Right atrium auricular region (tissue), 2 donors: ENCODE measurements at places on chromosomes 2 and 18. TPM values are rescaled to one million over a fixed set of nuclear protein-coding genes. Genes with fewer than 3 reads are reported as not detected.

GRCh38 chr2:110948027-110948674, 172.6 kb upstream of the BCL2L11 start:
- DNase-seq: no peak

DNA sequence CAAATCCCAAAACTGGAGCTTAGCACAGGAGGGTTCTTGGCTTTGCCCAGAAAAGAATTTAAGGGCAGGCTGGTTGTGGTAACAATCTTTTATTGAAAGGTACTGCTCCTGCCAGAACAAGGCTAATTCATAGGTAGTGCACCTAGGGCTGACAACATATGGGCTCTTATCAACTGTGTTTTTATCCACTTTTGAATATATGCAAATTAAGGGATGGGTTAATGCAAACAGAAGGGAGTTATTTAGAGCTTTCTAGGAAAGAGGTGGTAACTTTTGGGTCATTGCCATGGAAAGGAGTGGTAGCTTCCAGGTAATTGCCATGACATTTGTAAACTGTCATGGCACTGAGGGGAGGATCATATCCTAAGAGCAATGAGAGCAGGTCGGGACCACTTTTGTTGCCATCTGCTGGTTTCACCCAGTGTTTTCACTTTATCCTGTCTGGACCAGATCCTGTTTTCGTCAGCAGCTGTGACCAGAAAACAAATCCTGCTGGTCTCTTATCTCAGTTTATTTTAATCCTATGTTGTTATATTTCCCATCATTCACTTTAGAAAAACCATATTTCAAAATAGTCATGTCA, 981 bp downstream of the C2orf66 start:
- no peak for DNase-seq

GRCh38 chr2:240964704-240965295, 33.6 kb upstream of the SNED1 start:
- peak; percentile 56 for DNase-seq

GRCh38 chr2:98479959-98480524, 35.4 kb downstream of the INPP4A start:
- no peak for DNase-seq

- no peak for DNase-seq
Measured at GRCh38 chr2:75140288-75140687, 59.0 kb downstream of the TACR1 start.

- no peak for DNase-seq
Measured at GRCh38 chr18:23317975-23318675, 135.0 kb upstream of the RIOK3 start.

The C2orf81 gene
- total RNA-seq: 0.94 TPM

DNA sequence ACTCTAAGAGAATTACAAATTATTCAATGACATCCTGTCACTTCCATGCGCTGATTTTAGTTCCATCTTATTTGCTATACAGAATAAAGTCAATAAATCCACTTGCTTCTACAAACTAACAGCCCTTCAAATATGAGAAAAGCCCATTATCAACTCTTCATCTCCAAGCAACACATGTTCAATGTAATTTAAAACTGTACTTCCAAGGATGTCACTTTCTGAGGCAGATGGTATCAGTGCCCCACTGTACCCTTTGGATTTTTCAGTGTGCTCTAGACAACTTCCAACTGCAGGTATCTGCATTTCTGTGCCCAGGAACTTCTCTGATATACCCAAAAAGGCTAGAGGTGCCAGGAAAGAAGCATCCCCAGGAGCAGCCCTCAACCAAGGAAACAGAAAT, 87.6 kb downstream of the SMAD2 start:
- no peak for DNase-seq

DNA sequence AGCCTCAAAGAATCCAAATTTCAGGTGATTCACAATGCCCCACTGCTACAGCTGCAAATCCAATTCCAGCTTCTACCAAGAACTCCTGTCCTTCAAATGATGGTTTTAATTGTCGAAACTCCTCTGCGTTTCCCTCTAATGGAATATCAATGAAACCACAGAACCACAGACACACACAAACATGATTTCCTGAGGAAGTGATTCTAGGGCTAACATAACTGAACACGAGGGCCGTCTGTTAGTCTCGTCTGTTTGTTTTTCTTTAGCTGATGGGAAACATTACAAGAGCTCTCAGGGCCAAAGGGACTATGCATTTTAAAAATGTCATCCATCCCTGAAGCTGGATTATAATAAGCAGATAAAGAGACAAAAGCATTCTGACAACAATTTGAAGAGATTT, 59.4 kb downstream of the RNF152 start:
- no peak for DNase-seq

DNA sequence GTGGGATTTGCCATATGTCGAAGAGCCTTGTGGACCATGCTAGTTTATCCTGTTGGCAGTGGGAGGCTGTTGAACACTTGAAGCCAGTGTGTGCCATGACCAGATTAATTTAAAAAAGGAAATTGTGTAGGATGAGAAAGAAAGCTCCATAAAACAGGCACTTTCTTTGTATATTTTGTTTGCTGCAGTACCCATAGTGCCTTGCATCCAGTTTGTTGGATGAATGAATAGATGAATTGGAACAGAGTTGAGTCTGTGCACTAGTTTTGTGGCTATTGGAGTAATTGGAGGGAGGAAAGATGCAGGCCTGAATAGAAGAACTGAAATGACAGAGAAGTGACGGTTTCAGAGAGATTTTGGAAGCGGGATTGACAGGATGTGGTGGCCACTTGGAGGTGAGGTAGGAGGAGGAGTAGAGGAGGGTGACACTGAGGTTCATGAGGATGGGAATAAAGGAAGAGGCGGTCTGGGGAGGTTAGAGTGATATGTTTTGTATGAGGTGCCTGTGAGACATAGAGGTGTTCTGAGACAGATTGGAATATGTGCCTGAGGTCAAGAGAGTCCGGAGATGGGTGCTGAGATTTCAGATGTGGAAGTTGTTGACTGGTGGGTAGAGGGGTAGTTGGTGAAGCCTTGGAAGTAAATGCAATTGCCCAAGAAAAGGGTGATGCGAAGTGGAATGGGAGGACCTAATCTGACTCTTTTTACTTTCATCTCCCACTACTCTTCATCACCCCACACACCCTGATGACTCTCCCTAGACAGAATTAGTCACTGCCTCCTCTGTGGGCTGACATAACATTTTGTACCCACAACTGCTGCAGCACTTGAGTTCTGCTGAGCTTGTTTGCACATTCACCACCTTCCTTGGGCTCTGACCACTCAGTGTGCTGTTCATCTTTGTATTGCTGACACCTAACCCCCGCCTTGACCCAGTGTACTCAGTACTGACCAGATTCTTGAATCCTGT, 5.1 kb downstream of the DGUOK start:
- DNase-seq: no peak

DNA sequence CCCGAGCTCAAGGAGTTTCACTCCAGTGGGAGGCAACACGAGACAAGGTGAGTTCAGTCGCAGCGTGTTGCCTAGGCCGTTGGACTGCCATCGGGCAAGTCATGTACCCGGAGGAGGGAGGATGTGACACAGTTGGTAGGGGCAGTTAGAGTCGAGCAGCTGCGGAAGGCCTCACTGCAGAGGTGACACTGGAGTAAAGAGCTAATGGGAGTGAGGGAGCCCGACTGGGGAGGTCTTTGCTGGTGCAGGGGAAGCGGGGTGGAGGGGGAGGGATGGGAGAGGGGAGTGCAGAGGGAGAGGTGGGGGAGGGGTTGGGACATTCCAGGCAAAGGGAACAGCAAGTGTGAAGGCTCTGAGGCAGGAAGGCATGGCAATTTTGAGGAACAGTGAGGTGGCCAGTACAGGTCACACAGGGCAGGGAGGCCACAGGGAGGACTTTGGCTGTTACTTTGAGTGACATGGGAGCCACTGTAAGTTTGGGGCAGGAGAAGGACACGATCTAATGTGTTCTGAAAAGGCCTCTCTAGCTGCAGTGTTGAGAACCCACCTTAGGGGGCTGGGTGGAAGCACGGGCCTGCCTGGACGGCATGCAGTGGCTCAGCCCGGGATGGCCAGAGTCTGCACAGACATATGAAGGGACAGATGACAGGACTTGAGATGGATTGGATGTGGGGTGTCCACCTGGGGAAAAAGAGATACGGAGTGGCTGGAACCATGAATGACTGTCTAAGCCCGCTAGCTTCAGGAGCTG, 61.1 kb downstream of the KCNF1 start:
- DNase-seq: no peak
